ENCODE measurements at places on chromosomes 11 and 22.

GRCh38 chr11:17513853-17514252, 30.4 kb downstream of the USH1C start:
- DNase-seq = no peak

GRCh38 chr22:48555606-48556005, 1272.1 kb downstream of the BRD1 start:
- no peak for DNase-seq

DNA sequence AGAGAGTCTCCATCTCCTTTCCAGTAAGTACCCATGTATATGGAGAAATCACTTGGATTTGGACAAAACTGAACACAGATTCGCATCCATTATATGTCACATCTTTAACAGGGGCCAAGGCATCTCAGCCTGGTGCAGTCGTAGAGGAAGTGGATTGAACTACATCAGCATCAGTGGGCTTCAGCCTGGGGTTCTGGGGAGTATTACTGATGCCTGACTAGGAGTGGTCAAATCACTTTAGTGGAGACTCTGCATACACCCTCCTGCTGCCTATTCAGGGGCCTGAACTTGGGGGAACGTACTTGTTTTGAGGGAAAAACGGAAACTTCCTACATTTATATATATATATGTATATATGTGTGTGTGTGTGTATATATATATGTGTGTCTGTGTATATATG, 72.8 kb downstream of the GAB4 start:
- DNase-seq = no peak

GRCh38 chr11:119625206-119625978, 103.6 kb downstream of the NECTIN1 start:
- DNase-seq = no peak

DNA sequence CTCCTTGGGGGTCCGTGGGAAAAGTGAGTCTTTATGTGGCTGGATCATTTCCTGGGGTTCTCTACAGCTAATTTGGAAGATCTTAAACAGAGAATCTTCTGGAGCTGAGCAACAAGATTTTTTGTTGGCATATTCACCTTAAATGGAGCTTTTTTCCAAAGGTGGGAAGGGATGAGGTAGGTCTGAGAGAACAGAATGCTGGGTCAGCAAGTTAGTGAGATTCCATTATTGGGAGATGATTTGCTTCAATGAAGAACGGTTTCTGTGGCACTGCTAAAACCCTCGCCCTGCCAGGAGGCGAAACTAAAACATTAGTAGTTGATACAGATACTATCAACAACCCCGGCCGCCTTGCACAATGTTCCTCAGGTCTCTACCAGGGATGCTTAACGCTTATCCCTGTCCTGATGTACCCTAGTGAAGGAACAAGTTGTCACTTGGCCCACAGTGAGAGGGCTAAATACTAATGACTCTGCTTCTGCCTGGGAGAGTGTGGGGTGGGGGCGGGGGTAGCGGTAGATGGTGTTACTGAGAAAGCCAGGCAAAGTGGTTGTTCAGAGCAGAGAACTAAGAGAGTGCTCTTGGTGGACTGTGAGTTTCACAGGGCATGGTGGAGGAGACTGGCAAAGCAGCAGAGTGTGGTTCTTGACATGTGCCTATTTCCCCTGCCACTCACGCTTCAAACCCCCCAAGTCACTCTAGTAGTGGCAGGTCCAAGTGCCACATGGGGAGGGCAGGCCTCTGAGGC, 63.7 kb upstream of the CYP2D6 start:
- no peak for DNase-seq
